ENCODE measurements at places on chromosomes 11 and 22. TPM values are rescaled to one million over a fixed set of nuclear protein-coding genes. Genes with fewer than 3 reads are reported as not detected.

PGR gene
- polyA plus RNA-seq, result 1.1 TPM

MS4A6A gene
- polyA plus RNA-seq, result 25.6 TPM

ANO1 gene
- polyA plus RNA-seq, result 12.7 TPM

UCP3 gene
- 0.83 TPM for polyA plus RNA-seq

OR51B5 gene
- polyA plus RNA-seq, result not detected

TSPAN32 gene
- 47.5 TPM for polyA plus RNA-seq

OR8G1 gene
- polyA plus RNA-seq, result not detected

CDC42BPG gene
- polyA plus RNA-seq, result 0.17 TPM

TRIM5 gene
- polyA plus RNA-seq, result 6.5 TPM

DBX1 gene
- not detected for polyA plus RNA-seq

APOL5 gene
- polyA plus RNA-seq, result 0.06 TPM

SLC6A5 gene
- not detected for polyA plus RNA-seq

PKNOX2 gene
- polyA plus RNA-seq, result 3.1 TPM

MS4A7 gene
- polyA plus RNA-seq, result 6.7 TPM

SLC22A8 gene
- polyA plus RNA-seq, result not detected

OR10A2 gene
- not detected for polyA plus RNA-seq

ANO9 gene
- 0.37 TPM for polyA plus RNA-seq

OR2D2 gene
- polyA plus RNA-seq, result not detected

OR5J2 gene
- polyA plus RNA-seq, result not detected

ARHGAP8 gene
- 0.17 TPM for polyA plus RNA-seq

CDHR5 gene
- not detected for polyA plus RNA-seq

RPS25 gene
- 1,404 TPM for polyA plus RNA-seq

P4HA3 gene
- polyA plus RNA-seq, result 0.59 TPM

DUSP8 gene
- 5.9 TPM for polyA plus RNA-seq

SUN2 gene
- polyA plus RNA-seq, result 38.6 TPM

RELT gene
- 2.0 TPM for polyA plus RNA-seq

OR5B21 gene
- polyA plus RNA-seq, result not detected

MFRP gene
- polyA plus RNA-seq, result not detected

HBG1 gene
- polyA plus RNA-seq, result 0.20 TPM
